ENCODE measurements at places on chromosomes 1 and 21. TPM values are rescaled to one million over a fixed set of nuclear protein-coding genes. Genes with fewer than 3 reads are reported as not detected.

DNA sequence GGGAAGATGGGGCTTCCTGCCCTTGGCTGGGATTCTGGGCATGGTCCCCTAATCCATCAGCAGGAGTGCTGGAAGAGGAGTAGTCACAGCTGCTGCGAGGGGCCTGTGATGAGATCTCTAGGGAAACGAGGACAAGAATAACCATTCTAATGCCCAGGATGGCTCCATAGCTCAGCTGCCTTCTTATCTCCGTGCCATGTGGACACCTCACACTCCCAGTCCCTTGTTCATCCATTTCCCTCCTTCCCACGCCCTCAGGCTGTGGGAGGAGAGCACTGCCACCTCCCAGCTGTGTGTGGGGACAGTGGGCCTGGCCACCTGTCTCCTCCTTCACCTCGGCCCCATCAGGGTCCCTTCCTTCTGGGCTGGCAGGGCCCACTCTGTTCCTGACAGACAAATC, 16.1 kb upstream of the ETV3 start:
- no peak for DNase-seq
- no peaks in the 10 kb centered on the region for H3K27me3 ChIP-seq
- no peaks in the 10 kb centered on the region for H3K36me3 ChIP-seq
- peaks cover 45% of the 10 kb centered on the region for H3K4me1 ChIP-seq
- no peak overlapping the region for H3K4me3 ChIP-seq

DNA sequence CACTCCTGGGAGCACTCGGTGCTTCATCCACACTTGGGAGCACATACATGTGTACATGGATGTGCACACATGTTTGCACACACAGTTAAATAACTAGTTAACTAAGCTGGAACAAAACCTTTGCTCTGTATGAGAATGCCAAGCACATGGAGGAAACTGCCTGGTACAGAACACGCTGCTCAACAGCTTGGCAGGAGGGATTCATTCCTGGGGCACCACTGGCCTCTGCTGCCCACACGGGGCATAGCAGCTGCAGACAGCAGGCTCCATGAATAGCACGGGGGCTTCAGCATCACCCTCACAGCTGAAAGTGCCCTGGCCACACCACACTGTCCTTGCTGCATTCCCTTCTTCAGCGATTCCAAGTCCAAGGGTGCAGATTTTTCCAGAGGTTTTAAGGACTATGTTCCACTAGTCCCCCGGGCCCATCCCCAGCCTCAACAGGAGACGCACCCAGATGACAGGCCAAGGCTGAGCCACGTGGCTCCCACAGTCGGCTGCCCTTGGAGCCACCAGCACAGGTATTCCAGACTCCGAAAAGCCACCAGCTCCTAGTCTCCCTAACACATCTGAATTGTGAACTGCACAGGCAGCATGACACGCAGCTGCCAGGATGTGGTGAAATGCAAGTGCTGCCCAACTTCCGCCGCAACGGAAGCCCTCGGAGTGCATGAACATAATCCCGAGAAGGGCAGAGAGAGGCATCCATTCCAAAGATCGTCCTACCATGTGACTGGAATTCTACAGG, 16.9 kb downstream of the NPHP4 start:
- no peak overlapping the region for H3K27ac ChIP-seq
- no peak overlapping the region for H3K4me3 ChIP-seq
- H3K36me3 ChIP-seq, result peaks cover 8% of the 10 kb centered on the region
- DNase-seq, result no peak
- H3K27me3 ChIP-seq, result no peaks in the 10 kb centered on the region

DNA sequence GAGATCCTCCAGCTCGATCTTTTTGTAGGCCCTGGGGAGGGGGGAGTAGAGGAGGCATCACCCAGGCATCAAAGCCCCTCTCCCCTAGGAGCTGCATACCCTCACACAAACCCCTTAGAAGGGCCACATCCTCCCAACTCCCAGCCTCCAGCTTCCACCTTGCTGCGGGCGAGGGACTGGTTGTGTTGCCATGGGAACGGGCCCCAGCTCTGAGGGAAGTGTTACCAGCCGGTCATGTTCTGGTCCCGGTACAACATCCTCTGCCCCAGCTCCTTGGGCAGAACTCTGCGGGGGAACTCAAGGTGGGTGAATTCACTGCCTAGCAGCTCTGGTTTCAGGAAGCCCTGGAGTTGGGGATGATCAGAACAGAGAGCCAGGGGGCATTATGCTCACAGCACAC, 4.1 kb downstream of the PPM1J start:
- H3K27me3 ChIP-seq, result no peaks in the 10 kb centered on the region
- H3K4me3 ChIP-seq, result no peak overlapping the region
- no peak for DNase-seq
- H3K27ac ChIP-seq, result no peak overlapping the region

DNA sequence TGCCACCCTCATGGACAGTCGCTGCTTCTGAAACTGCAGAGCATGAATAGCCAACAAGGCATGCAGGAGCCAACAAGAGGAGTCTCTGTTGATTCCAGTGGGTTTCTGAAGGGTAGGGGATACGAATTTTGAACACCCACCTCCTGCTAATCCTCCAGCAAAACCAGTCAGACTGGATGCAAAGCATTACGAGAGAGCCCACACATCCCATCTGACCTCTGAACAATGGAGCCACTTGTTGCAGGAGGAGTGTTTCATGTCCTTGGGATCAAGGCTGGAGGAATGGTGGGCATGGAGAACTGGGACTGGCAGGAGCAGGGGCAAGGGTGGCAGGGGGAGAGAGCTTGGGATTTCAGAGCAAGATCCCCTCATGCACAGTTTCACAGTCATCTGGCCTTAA, 1.6 kb downstream of the VTCN1 start:
- H3K36me3 ChIP-seq, result no peaks in the 10 kb centered on the region
- peak overlapping the region; percentile 53 for H3K27ac ChIP-seq
- H3K4me3 ChIP-seq, result no peak overlapping the region
- H3K27me3 ChIP-seq, result no peaks in the 10 kb centered on the region
- peaks cover 10% of the 10 kb centered on the region for H3K4me1 ChIP-seq

The FBXO2 gene
- 15.0 TPM for total RNA-seq

DNA sequence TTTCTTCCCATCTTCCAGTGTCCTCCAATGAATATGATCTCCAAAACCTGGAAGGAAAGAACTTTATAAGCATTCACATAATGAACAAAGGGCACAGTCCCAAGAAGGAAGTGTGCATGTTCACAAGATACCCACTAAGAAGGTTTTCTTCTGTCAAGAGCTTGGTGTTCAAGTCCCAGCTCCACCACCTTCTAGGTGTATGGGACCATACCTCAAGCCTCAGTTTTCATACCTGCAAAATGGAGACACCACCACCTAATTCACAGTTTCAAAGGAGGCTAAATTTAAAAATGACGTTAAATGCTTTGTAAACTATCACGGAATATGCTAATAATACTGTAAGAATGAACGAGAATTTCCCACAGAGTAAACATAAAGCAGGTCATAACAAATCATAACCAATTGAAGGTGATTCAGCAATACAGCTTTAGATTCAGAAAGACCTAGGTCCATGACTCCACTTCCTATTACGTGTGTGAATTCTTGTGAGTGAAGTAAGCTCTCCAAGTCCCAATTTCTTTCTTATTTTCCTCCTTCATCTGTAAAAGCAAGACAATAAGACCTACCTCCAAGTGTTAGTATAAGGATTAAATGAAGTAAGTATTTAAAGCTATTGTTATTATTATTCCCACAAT, 8.1 kb upstream of the KTI12 start:
- no peaks in the 10 kb centered on the region for H3K4me1 ChIP-seq
- DNase-seq, result no peak
- no peaks in the 10 kb centered on the region for H3K27me3 ChIP-seq
- H3K36me3 ChIP-seq, result peaks cover 29% of the 10 kb centered on the region
- no peak overlapping the region for H3K4me3 ChIP-seq
- no peak overlapping the region for H3K27ac ChIP-seq

The C1orf53 gene
- total RNA-seq, result 1.3 TPM

The MAN1A2 gene
- 35.2 TPM for total RNA-seq

The CRYAA gene
- total RNA-seq, result not detected

GRCh38 chr1:240237305-240237721, 145.6 kb downstream of the FMN2 start:
- H3K4me1 ChIP-seq, result no peaks in the 10 kb centered on the region
- H3K4me3 ChIP-seq, result no peak overlapping the region
- H3K27ac ChIP-seq, result no peak overlapping the region
- H3K27me3 ChIP-seq, result no peaks in the 10 kb centered on the region
- H3K36me3 ChIP-seq, result no peaks in the 10 kb centered on the region
- no peak for DNase-seq

The NPR1 gene
- 5.5 TPM for total RNA-seq

DNA sequence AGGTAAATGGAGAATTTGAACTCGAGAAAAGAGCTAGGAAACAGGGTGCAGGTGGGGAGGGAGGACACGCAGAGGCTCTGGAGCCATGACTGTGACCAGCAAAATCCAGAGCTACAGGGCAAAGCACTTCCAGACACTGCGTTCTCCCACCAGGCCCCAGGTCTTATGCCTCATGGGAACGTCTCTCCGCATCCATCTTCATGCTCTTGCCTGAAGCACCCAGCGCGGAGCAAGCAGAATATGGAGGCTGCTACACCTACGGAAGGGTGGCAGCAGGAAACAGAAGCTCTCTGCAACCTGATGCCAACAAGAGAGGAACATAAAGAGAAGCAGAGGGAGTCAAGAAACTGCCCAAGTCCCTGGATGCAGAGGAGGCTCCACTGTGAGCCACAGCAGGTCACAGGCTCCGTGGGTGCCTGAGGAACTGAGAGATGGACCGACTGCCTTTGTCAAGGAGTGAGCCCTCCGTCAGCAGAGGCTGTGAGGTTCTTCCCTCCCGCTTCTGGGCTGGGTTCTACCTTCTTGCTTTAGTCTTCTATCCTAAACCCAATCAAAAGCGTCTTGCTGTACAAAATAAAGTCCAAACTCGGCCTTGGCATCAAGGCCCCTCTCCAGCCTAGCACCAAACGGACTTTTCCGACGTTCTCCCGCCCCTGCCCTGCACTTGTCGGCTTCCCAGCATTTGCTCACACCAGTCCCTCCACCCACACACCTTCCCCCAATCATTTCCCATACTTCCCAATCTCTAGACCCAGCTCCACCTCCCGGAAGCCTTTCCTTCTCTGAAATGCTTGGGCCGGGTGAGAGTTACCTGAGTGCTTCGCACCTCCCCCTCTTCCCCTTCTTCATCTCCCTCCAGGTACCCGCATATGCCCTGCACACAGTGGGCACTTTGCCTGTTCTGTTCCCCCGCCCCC, 930 bp downstream of the DHCR24 start:
- peak overlapping the region; percentile 82 for H3K27ac ChIP-seq
- H3K4me1 ChIP-seq, result peaks cover 52% of the 10 kb centered on the region
- H3K36me3 ChIP-seq, result peaks cover 7% of the 10 kb centered on the region
- H3K27me3 ChIP-seq, result no peaks in the 10 kb centered on the region
- H3K4me3 ChIP-seq, result peak overlapping the region; percentile 56

GRCh38 chr1:39640861-39641260, 1.4 kb upstream of the HEYL start:
- H3K27ac ChIP-seq, result no peak overlapping the region
- H3K4me1 ChIP-seq, result peaks cover 8% of the 10 kb centered on the region
- no peaks in the 10 kb centered on the region for H3K36me3 ChIP-seq
- peaks cover 25% of the 10 kb centered on the region for H3K27me3 ChIP-seq
- DNase-seq, result no peak

The GJA8 gene
- total RNA-seq, result not detected

The SRRM1 gene
- total RNA-seq, result 73.0 TPM

GRCh38 chr1:33322870-33323585, 2.1 kb upstream of the A3GALT2 start:
- H3K4me1 ChIP-seq, result peaks cover 6% of the 10 kb centered on the region
- DNase-seq, result no peak
- H3K27ac ChIP-seq, result no peak overlapping the region
- H3K4me3 ChIP-seq, result no peak overlapping the region

- H3K27ac ChIP-seq, result no peak overlapping the region
- no peak overlapping the region for H3K4me3 ChIP-seq
- no peaks in the 10 kb centered on the region for H3K4me1 ChIP-seq
- H3K27me3 ChIP-seq, result no peaks in the 10 kb centered on the region
Observed at GRCh38 chr1:29282924-29283803, 46.8 kb downstream of the PTPRU start.

DNA sequence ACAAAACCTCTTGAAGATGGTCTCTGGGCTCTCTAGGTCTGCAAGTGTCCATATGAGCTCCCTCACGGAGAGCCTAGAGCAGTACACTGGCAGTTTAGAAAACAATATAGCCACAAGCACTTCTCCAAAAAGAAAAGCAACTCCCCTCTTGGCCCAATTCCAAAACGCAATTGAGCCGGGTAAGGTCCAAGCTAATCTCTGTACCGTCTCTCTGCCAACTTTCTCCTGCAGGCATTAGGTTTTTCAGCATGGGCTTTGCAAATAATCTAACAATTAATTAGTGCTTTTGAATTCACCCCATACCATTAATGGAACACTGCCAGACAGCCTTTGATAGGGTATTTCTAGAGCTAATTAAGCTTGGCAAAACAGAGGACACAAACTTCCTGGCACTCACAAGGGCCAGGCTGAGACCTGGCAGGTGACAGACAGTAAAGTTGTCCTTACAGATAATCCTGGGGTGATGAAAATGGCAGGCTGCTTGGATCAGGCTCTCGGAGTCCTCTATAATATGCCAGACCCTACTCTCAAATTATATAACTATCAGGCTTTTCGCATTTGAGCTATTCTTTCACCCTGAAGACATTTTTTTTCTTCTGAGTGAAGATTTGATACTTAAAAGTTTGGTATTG, 39.8 kb downstream of the TGFBR3 start:
- H3K27ac ChIP-seq, result peak overlapping the region; percentile 77
- peaks cover 57% of the 10 kb centered on the region for H3K4me1 ChIP-seq
- no peak overlapping the region for H3K4me3 ChIP-seq
- no peaks in the 10 kb centered on the region for H3K36me3 ChIP-seq

DNA sequence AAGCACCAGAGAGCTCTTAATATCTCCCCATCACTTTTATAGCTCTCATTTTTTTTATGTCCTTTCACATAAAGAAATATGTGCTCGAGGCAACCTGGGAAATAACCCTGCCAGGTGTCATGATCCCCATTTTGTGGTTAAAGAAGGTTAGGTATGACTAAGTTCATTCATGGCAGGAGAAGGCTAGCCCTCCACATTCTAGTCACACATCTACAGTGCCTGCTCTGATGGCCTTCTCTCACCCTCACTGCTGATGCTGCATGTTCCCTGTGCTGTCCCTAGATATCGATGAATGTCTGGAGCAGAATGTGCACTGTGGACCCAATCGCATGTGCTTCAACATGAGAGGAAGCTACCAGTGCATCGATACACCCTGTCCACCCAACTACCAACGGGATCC, 187.5 kb downstream of the TPR start:
- no peak overlapping the region for H3K4me3 ChIP-seq
- H3K36me3 ChIP-seq, result no peaks in the 10 kb centered on the region
- DNase-seq, result no peak
- no peak overlapping the region for H3K27ac ChIP-seq

GRCh38 chr21:31558189-31558961, 101.1 kb upstream of the SOD1 start:
- H3K36me3 ChIP-seq, result no peaks in the 10 kb centered on the region
- no peak for DNase-seq
- peaks cover 37% of the 10 kb centered on the region for H3K27me3 ChIP-seq
- H3K27ac ChIP-seq, result peak overlapping the region; percentile 20
- peak overlapping the region; percentile 68 for H3K4me3 ChIP-seq
- H3K4me1 ChIP-seq, result peaks cover 40% of the 10 kb centered on the region

GRCh38 chr1:99084562-99084961, 79.9 kb upstream of the PLPPR5 start:
- no peaks in the 10 kb centered on the region for H3K27me3 ChIP-seq
- H3K27ac ChIP-seq, result no peak overlapping the region
- H3K36me3 ChIP-seq, result no peaks in the 10 kb centered on the region

Measured in suprapubic skin (tissue), 4 donors.